GM12878 (cell line): ENCODE measurements at places on chromosomes 6 and 20. TPM values are rescaled to one million over a fixed set of nuclear protein-coding genes. Genes with fewer than 3 reads are reported as not detected.

Gene LGSN
- not detected in 2 replicates for total RNA-seq

Gene SCRT2
- total RNA-seq, result not detected in 2 replicates

Gene KCNK16
- not detected in 2 replicates for total RNA-seq

Gene SIM1
- total RNA-seq, result not detected in 2 replicates

Gene KCNK5
- total RNA-seq, result 3.8 and 4.2 TPM in 2 replicates

Gene TCF21
- 0.08 TPM in 1 of 2 replicates, not detected in the other for total RNA-seq

Gene GSTA3
- not detected in 2 replicates for total RNA-seq

Gene MOXD1
- 0.87 and 1.3 TPM in 2 replicates for total RNA-seq

Gene RHAG
- total RNA-seq, result 0.18 and 0.32 TPM in 2 replicates

Gene PPIL4
- total RNA-seq, result 13.1 and 14.7 TPM in 2 replicates

Gene SEMG1
- total RNA-seq, result not detected in 2 replicates

Gene ME1
- total RNA-seq, result 9.2 and 9.8 TPM in 2 replicates

Gene CLDN20
- total RNA-seq, result not detected in 2 replicates

Gene MMP24
- not detected in 2 replicates for total RNA-seq

Gene DYNLT2
- total RNA-seq, result 2.9 and 3.8 TPM in 2 replicates

Gene SLC25A27
- total RNA-seq, result not detected in 2 replicates

Gene PGC
- total RNA-seq, result 0.26 and 1.2 TPM in 2 replicates

Gene SRSF12
- total RNA-seq, result not detected in 2 replicates

Gene OTOR
- not detected in 2 replicates for total RNA-seq

Gene TUBB1
- not detected in 2 replicates for total RNA-seq
